Non-pigmented ciliary epithelial cell (primary cell): ENCODE measurements at places on chromosomes 6 and 20.

DNA sequence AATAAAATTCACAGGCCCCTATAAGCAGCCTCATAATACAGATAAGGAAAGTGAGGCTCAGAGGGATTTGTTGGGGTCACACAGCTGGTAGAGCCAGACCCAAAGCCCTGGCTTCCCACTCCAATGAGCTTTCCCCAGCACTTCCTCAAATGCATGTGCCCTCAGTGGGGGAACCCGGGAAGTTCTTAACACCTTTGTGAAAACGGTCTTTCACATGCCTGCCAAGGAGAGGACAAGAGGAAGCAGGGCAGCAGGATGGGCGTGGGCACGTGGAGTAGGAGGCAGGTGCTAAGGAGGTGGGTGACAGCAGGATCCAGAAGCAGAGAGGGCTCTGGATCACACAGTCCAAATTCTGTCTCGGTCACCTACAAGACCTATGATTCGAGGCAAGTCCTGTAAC is 598 bp downstream of the PI16 start:
- DNase-seq, result no peak

DNA sequence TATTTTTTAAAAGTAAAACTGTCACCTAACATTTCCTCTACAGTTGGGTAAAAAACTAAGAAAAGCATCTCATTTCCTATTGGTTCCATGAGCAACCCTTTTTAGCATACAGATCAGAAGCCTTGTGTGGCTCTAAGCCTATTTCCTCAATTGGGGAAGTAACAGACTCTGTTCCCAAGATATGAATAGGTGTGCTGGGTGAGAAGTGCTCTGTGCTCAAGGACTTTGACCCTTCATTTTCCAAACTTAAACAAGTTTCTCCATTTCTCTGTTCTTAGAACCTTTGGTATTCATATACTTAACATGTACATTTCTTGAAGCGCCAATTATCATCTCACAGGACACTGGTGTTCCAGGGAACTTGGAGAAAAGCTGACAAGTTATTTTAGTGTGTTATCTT is 24.1 kb downstream of the CARMIL1 start:
- no peak for DNase-seq

DNA sequence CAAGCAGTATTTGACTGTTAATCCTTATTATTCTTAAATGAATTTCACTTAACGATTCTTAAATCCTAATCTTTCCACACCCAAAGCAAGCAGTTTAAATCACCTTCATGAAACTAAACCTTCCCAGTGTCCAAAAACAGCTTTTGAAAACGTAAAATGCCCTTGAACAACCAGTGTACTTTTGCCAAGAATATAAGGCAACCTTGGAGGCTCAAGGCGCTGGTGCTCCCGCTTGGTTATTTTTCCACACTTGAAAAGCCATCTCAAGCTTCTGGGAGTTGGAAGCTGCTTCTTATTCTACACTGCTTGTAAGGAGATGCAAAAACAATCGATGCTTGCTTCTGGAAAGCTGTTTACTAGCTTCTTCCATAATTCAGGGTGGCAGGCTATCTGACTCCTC is 625.7 kb downstream of the HTR1B start:
- no peak for DNase-seq

GRCh38 chr6:11922901-11923300 is 89.2 kb upstream of the HIVEP1 start:
- no peak for DNase-seq

GRCh38 chr6:148416330-148416965 is 73.8 kb downstream of the SASH1 start:
- DNase-seq, result no peak

DNA sequence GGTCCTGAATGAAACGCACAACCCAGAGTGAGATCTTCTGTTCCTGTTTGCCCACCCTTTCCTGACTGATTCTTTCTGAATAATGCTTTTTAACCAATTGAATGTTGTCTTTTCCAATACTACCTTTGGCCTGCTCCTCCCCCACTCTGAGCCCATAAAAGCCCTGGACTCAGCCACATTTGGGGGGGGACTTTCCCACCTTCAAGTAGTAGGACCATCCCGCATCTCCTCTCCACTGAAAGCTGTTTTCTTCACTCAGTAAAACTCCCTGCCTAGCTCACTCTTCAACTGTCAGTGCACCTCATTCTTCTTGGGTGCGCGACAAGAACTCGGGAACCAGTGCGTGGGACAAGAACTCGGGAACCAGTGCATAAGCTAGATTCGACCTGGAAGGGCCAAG is 77.9 kb downstream of the EPB41L2 start:
- no peak for DNase-seq

DNA sequence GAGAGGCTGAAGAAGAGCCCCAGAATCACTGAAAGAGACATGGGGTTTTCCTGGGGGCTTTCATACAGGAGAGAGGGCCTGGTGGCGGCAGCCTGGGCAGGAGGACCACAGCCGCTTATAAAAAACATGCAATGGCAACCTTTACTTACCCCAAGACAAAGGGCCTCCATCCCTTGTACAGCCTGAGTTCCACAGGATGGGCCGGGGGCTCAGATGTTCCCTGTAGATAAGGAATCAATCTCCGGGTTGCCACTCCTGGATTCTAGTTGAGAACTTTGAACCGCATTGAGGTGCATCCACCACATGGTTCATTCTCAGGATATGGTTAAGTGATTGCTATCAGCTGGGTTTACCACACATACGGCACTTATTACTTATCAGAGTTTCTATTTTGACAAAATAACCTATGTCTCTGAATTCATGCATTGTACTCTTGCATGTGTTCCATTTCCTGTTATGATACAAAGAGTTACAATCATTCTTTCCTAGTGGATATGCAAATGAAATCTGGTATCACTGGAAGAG is 677.6 kb downstream of the KIF16B start:
- DNase-seq, result no peak

GRCh38 chr6:137706083-137706750 is 160.8 kb upstream of the TNFAIP3 start:
- no peak for DNase-seq

DNA sequence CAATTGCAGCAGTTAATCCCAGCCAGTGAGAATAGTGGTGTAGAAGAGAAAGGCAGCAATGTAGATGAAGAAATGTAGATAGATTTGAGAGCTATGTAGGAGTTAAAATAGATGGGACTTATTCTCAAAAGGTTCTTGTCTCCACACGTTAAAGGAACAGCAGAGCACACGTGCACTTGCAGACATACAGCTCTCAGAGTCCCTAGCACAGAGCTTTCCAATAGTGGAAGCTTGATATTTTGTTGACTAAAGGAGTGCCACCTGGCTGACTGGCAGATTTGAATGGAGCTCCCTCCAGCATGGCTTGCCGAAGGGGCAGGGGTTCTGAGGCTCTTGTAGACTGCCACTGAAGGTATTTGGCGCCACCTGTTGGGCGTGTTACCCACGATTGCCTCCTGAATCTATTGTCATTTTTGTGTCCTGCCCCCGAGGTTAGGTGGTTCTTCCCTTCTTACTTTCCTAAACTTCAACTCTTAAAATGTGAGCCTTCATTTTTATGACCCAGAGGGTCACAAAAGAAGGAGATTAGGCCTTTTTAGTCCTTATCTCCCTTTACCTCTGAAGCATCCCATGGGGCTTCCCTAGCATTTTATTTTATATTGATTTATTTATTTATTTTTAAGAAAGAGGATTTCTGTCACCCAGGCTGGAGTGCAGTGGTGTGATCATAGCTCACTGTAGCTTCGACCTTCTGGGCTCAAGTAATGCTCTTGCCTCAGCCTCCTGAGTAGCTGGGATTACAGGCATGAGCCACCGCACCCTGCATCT is 16.4 kb downstream of the BRD2 start:
- DNase-seq, result no peak

GRCh38 chr20:50610212-50610718 is 81.1 kb downstream of the RIPOR3 start:
- DNase-seq, result no peak

DNA sequence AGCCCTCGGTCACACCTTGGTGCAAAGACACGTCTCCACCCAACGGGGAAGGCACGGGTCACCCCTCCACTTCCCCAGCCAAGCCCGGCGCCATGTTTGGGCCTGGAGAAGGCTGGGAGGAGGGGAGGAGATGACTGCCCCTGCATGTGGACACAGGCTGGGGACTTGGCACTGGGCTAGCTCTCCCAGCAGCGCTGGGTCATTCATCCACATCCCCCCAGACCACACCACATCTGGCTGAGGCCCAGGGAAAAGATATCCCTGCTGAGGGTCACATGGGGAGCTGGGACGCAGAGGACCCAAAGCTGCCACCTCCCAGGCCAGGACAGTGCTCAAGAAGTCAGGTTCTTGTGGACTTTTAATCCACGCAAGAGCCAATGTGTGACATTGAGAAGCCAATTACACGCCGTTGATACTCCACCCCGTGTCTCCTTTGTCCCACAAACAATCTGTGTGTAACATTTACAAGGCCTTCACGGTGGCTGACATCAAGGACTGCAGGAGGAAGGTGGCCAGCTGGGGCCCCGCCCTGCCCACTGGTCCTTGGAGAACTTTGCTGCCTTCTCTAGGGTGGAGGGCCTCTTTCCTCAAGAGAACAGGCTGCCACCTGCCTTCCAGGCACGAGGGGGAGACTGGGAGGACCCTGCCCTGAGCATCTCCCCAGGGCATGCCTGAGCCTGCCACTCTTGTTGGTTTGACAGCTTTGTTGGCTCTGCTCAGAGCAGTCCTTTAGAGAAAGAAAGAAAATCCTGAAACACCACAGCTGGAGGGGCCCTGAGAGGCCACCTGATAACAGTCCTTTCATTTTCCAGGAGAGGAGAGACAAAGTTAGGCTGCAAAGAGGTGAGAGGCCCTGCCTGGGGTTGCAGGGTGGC is 5.3 kb upstream of the IP6K3 start:
- no peak for DNase-seq

DNA sequence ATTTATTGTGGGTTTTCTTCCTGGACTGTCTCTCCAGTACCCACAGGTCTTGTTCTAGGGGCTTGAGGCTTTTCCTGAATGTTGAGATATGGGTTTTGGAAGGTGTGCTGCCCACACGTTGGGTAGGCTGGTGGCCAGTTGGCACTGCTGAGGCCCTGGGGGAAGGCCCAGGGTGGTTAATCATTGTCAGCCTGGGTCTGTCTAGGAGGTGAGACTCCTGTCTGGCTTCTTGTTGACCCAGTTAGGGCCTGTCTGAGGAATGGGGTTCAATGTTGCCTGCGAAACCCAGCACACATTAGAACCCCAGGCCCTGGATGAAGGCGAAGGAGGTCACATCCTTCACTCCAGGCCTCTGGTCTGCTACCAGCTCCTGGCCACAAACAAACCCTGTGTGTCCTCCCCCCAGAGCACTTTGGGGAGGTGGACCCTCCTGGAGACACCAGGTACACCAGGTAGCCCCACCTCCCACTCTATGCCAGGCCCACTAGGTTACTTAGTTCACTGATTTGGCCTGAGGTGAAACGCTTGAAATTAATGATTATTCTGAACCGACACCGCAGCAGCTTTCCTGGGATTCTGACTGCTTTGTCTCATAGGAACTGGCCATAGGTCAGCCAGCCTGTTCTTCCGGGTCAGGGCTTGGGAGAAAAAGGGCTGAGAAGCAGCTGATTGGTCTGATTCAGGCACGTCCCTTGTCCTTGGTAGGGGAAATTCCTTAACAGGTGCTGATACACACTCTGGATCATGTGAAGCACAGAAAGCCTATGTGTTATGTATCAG is 15.2 kb downstream of the DNMT3B start:
- DNase-seq, result no peak

- no peak for DNase-seq
Measured at GRCh38 chr6:91221072-91221720, 634.3 kb upstream of the MAP3K7 start.

GRCh38 chr20:13131688-13132087 is 89.4 kb upstream of the ISM1 start:
- no peak for DNase-seq

DNA sequence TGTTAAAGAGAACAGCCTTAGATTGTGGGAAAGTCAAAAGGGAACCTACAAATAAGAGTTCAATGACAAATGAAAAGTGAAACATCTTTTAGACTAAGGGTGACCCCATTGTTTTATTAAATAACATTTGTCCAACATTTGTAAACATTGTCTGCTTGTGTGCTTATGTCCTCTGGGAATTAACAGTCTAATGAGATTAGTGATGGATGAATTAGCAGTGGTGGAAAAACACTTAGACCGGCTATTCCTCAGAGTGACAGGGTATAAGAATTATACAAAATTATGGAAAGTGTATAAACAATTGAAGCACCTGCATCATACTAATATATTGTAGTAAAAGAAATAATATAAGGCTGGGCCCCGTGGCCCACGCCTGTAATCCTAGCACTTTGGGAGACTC is 29.3 kb upstream of the HFE start:
- no peak for DNase-seq

DNA sequence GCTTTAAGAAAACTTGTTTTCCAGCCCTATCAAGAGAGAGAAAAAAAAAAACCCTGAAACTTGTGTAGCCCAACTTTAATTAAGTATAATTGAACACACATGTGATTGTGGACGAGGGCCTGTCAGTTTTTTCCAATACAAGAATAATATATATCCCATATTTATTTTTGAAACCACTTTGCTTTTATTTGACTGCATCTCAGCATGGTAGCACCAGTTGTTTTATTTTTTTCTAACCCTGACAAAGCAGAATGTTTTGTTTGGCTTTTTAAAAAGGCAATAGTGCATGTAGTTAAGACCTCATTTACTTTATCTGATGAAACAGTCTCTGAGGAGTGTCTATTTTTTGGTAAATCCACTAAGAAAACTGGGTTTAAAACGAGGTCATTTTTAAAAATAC is 257.7 kb downstream of the CDKAL1 start:
- no peak for DNase-seq

- no peak for DNase-seq
Measured at GRCh38 chr20:2335096-2335870, 39.5 kb downstream of the TGM3 start.

DNA sequence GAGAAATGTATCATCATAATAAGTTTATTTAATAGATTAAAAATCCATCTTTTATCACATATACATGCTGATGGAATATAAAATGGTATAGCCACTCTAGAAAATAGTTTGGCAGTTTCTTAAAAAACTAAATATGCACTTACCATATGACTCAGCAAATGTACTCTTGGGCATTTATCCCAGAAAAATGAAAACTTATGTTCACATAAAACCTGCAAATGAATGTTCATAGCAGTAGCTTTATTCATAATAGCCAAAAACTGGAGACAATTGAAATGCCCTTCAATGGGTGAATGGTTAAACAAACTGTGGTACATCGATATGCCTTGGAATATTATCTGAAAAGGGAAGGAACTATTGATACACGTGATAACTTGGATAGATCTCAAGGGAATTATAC is 6.4 kb upstream of the NCOA7 start:
- no peak for DNase-seq

- DNase-seq, result peak; percentile 85
Measured at GRCh38 chr6:51025082-51025777, 206.6 kb downstream of the TFAP2B start.

- no peak for DNase-seq
Measured at GRCh38 chr6:3591970-3592369, 135.1 kb upstream of the SLC22A23 start.

- DNase-seq, result no peak
Measured at GRCh38 chr6:150634176-150634963, 34.7 kb downstream of the PLEKHG1 start.

GRCh38 chr20:47648943-47649342 is 136.3 kb downstream of the SULF2 start:
- DNase-seq, result no peak
